ENCODE measurements at places on chromosomes 5 and 9. TPM values are rescaled to one million over a fixed set of nuclear protein-coding genes. Genes with fewer than 3 reads are reported as not detected.

Gene GPX8
- 158 TPM for total RNA-seq

Gene ADAMTS6
- total RNA-seq = 135 TPM

Gene PCDHB3
- 0.36 TPM for total RNA-seq

Gene OGN
- total RNA-seq = 0.88 TPM

Gene ALDH1A1
- 0.36 TPM for total RNA-seq

Gene AP3S1
- 109 TPM for total RNA-seq

Gene GADD45G
- 0.88 TPM for total RNA-seq

Gene BARHL1
- total RNA-seq = not detected

Gene PDCD1LG2
- 4.7 TPM for total RNA-seq

Gene PCDH12
- under 0.01 TPM for total RNA-seq

Gene TMEM174
- not detected for total RNA-seq

Gene IL3
- total RNA-seq = not detected

Gene B4GALT1
- 63.7 TPM for total RNA-seq

Gene OTP
- under 0.01 TPM for total RNA-seq

Gene GRM6
- not detected for total RNA-seq

Gene SPATA31E1
- total RNA-seq = not detected

Gene LVRN
- under 0.01 TPM for total RNA-seq

Gene BHMT2
- 12.1 TPM for total RNA-seq

Gene PCDHGB5
- 24.2 TPM for total RNA-seq

Gene LMX1B
- total RNA-seq = under 0.01 TPM

Gene CARTPT
- not detected for total RNA-seq

Gene IFNK
- total RNA-seq = not detected

Gene ACTBL2
- not detected for total RNA-seq

Gene IFT74
- total RNA-seq = 19.2 TPM

Gene KCNN2
- total RNA-seq = not detected

Gene PHAX
- 61.9 TPM for total RNA-seq

Gene WDR31
- total RNA-seq = 1.4 TPM

Gene KIF4B
- not detected for total RNA-seq

Gene LRRC26
- not detected for total RNA-seq

Gene EGFL7
- 3.3 TPM for total RNA-seq

Gene CD14
- 1.8 TPM for total RNA-seq

Gene KYAT1
- total RNA-seq = 4.7 TPM

Gene RARS1
- 243 TPM for total RNA-seq

All from osteoblast (primary cell).